ENCODE measurements at places on chromosomes 2 and 18. TPM values are rescaled to one million over a fixed set of nuclear protein-coding genes. Genes with fewer than 3 reads are reported as not detected.
A peak's percentile ranks its signal among the peaks of the same experiment; 100 is the strongest.

DNA sequence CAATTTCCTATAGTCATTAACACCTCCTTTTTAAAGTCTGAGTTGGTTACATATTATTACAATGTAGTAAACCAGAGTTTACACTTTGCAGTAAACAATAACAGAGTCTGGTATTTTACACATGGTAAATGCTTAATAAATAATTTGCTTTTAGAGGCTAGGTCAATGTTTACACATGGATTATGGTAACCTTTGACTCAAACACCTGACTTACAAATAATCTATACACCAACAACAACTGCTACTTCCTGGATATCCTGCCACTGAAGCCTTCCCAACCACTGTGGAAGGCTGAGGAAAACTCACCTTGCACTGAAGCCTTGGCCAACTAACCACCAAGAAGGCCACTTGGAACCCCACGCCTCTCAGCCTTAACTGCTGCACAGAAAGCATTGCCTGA is 5.4 kb downstream of the ALS2 start:
- DNase-seq, result no peak

- DNase-seq, result peak; percentile 24
Measured at GRCh38 chr18:48896875-48897511, 53.8 kb downstream of the SMAD7 start.

DNA sequence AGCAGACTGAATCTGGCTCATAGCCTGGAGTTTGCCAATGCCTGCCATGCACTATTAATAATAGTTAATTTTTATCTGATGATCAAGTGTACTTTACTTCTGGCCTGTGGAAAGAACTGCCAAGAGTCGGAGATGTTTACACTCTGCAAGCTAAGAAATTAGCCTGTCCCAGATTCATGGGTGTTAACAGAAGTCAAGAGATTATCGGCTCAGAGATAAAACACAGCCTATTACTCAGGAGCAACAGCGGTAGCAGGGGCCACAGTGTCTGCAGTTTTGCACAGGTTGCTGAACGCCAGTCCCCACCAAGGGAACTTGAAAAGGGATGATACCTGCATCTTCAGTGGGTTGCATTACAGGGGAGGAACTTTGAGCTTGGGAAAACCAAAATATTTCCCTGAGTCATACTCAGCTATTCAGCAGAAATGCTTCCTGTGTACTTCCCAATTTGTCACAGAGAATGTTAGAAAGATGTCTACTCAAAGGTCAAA is 4.3 kb upstream of the ADI1 start:
- no peak for DNase-seq

GRCh38 chr2:85167479-85167878 is 34.3 kb downstream of the TCF7L1 start:
- no peak for DNase-seq

DNA sequence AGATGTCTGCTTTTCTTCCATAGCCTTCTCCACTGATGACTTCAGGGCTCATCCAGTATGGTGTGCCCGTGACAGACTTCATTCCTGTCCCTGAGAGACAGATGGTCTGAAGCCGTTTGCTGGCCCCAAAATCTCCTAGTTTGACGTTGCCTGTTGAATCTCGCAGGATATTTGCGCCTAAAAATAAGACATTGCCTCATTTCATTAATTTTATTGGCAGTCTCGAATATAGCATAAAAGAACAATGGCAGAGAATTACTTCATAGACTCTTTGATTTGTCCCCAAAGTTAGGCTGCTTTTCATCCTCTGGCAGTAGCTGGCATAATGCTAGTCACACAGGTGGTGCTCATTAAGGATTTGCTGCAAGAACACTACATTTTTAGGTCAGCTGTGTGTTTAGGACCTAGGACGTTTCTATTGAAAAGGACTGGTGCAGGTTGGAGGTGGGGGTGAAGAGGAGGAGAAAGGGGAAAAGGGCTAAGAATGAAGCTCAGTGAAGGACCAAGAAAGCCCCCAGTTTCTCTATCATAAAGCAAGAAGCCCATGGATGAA is 14.7 kb upstream of the ERCC3 start:
- no peak for DNase-seq

DNA sequence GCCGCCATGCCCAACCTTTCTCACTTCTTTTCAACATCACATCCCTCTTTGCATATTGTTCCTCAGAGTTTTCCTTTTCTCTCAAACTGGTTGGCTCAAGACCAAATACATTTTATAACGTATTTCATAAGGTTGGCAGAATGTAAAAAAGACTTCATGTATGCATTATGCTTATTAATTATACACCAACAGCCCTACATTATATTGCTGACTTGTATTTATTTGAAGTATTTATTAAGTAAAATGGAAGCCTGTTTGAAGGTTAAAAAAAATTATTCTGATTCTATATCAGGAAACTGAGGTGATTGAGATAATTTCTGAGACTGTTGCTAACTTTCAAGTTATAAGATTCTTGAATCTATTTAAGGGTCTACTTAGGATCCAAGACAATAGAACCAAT is 208.0 kb upstream of the KCNH7 start:
- no peak for DNase-seq

Gene MAL
- not detected for total RNA-seq

- no peak for DNase-seq
Measured at GRCh38 chr2:237669628-237670392, 42.4 kb downstream of the LRRFIP1 start.

DNA sequence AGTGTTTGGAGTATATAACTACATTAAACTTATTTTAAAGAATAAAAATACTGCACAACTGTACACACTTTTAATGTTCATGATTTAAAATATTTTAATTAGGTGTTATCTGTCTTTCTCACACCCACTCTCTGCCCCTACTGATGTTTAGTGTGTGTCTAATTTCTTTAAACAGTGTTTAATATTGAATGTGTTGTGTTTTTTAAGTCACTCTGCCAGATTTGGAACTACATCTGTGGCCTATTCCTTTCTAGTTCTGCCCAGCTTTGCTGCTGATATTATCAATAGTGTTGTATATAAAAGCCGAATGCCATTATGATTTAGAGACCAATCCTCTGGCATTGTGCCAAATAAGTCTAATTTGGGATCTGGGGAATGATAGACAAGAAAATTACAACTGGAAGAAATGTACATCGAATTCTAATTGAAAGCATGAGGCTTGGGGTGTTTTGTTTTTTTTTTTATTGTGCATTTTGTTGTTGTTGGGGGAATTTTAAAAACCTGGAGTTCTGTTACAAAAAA is 398.0 kb downstream of the CPS1 start:
- DNase-seq, result no peak

Gene CPLX4
- not detected for total RNA-seq

Gene CXCR1
- total RNA-seq, result not detected

GRCh38 chr18:12011957-12012549 is 30.7 kb downstream of the IMPA2 start:
- DNase-seq, result no peak

GRCh38 chr18:76558881-76559667 is 64.0 kb upstream of the ZNF516 start:
- DNase-seq, result no peak

DNA sequence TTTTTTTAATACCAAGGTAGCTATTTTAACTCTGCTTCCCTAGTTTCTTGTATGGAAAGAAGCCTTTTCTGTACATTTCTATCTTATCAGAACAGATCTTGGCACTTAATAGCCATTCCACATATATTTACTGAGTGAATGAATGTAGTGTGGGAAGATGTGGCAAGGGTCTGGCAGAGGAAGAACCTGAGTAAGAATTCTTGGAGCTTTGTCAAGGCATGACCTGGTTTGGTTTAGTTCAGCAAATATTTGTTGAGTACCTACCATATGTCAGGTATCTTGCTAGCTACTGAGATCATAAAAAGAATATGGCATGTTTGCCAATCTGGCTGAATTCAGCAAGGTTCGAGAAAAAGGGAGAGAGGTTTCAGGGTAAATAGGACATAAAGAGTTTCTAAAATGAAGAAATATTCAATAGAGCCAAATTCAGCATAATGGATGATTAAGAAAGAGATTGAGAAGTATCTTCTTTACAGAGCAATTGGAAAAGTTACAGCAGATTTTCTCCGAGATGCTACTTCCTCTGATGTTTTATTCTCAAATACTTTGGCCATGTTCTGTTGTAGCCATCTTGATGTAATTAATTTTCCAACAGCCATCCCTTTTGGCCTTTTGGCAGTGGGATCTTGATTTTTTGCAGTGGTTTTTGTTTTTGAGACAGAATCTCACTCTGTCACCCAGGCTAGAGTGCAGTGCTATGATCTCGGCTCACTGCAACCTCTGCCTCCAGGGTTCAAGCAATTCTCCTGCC is 21.7 kb upstream of the MEP1B start:
- no peak for DNase-seq

DNA sequence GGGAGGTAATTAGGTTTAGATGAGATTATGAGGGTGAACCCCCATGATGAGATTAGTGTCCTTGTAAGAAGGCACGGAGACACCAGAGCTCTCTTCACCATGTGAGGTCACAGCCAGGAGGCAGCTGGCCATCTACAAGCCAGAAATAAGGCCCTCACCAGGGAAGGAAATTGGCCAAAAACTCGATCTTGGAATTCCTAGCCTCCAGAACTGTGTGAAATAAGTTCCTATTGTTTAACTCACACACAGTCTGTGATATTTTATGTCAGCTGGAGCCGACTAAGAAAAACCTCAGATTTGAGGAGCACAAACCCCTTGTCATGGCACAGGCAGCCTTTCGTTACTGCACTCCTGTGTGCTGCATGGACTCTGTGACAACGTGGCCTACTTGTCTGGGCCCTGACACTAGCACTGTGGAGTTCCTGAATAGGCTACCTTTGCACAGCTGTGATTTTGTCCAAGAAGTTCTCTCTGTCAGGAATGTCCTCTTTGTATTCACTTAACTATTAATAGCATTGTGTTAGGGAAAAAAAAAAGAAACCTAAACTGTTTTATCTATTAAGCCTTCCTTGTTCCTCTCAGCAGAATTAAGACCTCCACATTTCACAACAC is 319.8 kb downstream of the TDRD15 start:
- no peak for DNase-seq

GRCh38 chr2:12261986-12262680 is 454.6 kb upstream of the TRIB2 start:
- no peak for DNase-seq

DNA sequence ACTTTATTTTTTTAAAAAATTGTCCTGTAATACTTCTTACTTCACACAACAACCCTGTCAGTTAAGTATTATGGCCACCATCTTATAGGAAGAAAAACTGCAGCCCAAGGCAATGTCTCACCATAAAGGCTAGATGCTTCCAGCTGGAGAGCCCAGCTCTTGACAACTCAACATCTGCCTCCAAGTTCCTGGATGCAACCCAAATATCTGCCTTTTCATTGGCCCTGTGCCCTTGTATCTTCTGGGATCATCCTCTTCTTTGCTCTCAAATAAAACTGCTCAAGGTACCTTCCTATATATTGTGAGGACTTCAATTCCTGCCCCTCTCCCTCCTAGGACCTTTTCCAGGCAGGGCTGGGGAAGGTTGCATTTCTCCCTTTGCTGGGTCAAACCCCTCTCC is 69.5 kb downstream of the BIN1 start:
- no peak for DNase-seq

Gene IL36RN
- not detected for total RNA-seq

Gene MYCN
- not detected for total RNA-seq

GRCh38 chr2:239326831-239327535 is 73.8 kb downstream of the HDAC4 start:
- no peak for DNase-seq

Gene SKOR2
- total RNA-seq, result not detected

DNA sequence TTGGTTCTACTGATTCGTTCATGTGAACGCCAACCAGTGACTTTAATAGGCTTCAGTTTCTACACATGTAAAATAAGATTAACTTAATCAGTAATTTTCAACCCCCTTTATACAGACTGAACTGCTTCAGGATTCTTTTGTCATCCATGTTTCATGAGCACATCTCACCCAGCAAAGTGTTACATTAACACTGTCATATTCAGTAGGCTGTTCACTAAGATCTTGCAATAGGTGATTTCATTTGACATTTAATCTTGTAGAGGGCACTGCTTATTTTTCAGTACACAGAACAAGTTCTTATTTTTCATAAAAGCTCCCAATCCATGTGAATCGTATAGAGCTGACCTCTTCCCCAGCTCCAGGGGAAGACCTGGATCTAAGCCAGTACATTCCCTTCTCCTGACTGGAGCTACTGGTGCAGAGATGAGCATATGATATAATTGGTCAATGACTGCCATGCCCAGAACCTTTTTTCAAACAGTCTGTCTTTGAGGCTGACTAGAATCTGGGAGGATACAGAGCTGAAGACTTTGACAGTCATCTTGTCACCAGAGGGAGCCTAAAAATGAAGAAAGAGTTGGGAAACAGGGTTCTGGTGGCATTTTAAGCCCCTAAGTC is 72.2 kb upstream of the CHRNA1 start:
- no peak for DNase-seq

Data from activated B cell treated with CpG ODN at 0.5 μM for 24 hours (primary cell).